ENCODE measurements at places on chromosomes 2 and 18.

- DNase-seq, result peak; percentile 46
Observed at GRCh38 chr2:96091711-96092572, 24.4 kb downstream of the ADRA2B start.

DNA sequence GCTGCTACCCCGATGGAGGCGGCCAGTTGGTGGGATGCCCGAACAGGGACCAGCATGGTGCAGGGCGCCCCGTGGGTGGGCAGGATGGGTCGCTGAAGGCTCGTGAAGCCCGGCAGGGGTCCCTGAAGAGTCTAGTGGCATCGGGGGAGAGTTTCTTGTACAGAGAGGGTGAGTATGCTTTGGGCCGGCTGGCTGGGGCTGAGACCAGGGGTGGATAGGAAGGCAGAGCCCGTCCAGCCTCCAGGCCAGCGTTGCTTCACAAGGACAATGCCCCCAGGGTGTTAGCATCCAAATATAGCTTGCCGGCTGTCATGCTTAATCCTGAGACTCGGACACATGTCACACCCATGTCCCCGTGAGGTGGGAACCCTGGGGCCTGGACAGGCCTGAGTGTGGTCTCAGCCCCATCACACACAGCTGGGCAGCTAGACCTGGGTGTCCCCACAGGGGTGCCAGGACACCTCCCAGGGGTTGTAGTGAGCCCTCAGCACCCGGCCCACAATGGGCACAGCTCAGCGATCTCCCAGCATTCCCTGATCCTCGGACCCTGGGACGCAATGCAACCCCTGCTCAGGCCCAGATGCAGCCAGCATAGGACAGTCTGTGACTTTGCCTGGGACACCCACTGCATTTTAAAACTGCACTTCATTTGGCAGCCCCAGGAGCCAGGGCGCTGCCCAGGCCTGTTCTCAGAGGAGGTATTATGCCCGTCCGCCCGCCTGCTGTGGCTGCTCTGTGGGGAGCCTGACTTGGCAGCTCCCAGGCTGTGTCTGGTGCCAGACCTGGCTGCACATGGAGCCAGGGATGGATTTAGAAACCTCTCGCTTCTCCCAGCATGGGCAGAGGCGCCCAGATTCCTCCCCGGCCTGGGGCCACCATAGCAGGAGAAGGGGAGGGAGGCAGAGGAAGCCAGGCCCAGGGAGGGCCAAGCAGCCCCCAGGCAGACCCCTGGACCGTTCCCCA is 36.4 kb downstream of the RAMP1 start:
- no peak for DNase-seq

DNA sequence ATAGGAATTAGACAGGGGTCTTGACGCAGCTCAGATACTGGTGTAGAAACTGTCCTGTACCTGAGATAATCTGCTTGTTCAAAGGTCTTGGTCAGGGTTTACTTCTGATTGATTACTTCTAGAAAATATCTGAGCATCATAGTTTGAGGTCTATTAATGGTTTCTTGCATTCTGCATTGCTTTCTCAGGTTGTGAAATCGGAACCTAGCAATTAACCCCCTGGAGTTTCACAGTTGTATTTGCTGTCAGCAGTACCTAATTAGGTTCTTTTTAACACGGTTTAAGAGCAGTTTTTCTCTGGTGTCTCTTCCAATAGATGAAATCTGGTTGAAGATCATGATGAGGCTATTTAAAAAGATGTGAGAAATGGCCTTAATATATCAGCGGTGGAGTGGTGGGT is 428.6 kb upstream of the SYT4 start:
- DNase-seq, result no peak

- peak; percentile 26 for DNase-seq
Observed at GRCh38 chr18:14939141-14939540, 191.2 kb downstream of the ANKRD30B start.

DNA sequence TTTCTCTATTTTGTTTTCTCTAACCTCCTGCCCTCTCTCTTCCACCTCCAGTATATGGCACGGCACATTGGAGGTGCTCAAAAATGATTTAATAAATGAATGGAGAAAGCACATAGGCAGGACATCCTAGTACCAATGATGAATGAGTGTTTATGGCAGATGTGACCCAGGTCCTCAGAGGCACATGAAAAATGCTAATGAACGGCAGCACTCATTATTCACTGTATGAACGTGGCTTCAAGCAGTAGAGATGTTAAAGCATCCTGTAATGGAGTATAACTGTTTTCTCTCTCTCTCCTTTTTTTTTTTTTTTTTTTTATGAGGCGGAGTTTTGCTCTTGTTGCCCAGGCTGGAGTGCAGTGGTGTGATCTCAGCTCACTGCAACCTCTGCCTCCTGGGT is 72.4 kb downstream of the MBP start:
- DNase-seq, result no peak

DNA sequence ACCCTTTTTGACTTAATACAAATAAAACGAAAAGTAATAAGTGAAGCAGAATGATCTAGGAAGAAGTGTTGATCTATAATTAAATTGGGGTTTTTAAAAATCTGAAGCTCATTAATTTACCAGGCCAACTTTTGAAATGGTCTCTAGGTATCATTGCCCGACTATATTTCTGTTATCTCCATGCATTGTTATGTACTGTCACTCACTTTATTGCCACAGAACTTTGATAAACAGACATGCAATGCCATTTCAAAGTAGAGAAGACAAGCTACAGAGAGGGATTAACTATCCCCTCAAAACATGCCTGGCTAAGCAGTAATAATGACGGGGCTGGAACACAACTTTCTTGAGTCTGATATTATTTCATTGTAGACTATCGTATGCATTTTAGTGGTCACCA is 147.6 kb upstream of the ITGA4 start:
- no peak for DNase-seq

DNA sequence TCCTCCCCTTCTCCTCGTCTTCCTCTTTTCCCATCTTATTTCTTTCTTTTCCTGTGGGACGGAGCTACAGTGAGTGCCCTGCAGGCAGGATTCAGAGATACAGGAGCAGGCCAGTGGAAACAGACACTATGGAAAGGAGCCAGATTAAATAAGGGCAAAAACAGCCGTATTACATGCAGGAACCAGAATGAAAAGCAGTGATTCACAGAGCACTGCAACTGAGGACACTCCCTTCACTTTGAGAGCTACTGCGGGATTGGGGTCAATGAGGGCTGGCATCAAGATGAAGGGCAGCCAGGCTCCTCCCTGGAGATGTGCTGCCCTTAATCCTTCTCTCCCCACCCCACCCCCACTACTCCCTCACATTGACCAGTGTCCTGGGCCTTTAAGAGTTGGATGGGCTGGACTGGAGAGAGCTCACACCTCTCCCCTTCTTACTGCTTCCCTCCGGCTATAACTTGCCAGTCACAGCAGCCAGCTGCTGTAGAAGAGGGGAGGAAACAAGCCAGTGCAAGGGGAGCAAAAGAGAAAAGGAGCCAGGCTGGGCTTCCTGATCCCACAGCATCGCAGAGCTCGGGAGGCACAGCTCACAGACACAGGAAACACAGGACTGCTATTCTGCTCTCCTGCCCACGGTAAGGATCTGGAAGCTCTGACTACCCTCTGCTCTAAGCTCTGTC is at the start of gene PLCD4:
PLCD4 (plus strand) TSS at position 464 of the 680 bp plus-strand sequence. CDS start 7,841 bp downstream, outside the sequence.
- DNase-seq, result no peak

DNA sequence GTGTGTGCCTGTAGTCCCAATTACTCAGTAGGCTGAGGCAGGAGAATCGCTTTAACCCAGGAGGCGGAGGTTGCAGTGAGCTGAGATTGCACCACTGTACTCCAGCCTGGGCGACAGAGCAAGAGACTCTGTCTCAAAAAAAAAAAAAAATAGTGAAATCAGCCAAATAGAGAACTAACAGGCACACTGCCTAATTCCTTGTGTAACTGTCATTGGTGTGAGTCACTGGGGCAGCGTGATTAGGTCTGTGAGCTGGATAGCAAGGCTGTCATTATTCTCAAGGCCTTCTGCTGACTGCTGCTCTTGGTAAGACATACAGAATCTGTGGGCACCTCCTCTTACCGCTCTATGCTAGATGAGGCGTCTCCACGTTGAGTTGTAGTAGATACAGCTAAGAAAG is 270.3 kb downstream of the NEDD4L start:
- no peak for DNase-seq

- no peak for DNase-seq
Observed at GRCh38 chr2:62297624-62298010, 101.7 kb downstream of the B3GNT2 start.

DNA sequence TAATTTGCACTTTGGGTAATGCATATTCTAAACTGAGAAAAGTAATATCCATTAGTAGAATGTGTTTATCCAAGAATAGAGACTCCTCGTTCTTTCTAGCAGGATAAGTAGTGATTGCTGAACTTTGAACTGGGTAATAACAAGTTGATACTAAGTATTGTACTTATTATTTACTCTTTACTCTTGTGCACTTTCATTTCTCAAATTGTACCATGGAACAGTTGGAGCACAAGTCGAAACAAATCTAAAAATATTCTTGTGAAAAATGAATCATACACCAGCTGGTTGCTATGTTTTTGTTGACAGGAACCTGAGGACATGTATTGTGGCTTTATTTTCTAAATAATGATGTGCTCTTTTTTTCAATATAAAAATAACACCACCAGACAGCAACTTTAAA is 111.9 kb downstream of the RGPD3 start:
- DNase-seq, result no peak

- DNase-seq, result no peak
Observed at GRCh38 chr2:37843556-37843955, 81.5 kb upstream of the RMDN2 start.

GRCh38 chr2:95031726-95032116 is 6.2 kb downstream of the MAL start:
- no peak for DNase-seq

- no peak for DNase-seq
Observed at GRCh38 chr18:76379226-76380126, 115.6 kb downstream of the ZNF516 start.

GRCh38 chr2:30453498-30453897 is 6.5 kb downstream of the LCLAT1 start:
- DNase-seq, result no peak

GRCh38 chr2:30326497-30326896 is 95.2 kb downstream of the LBH start:
- DNase-seq, result no peak

DNA sequence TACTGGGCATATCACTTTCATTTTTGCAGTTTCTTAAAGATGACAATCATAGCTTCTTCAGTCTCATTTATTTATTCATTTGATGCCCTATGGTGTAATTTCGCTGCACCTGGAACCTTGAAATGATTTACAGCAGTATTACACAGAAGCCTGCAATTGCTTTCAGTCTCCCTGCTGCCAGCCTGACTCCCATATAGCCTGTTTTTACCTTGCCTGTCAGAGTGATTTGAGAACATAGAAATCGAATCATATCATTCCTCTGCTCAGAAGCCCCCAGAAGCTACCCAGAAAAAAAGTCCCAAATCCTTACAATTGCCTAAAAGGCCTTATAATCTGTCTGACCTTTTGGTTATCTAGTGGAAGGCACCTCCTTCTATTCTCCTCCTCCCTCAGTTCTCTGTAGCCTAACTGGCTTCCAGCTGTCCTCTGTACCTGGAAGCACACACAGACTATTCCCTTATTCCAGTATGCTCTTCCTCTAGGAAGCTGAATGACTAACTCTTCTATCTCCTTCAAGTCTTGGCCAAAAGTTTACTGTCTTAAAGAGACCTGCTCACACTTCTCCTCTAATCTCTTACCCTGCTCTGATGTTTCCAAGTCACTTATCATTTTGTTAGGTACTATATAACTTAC is 12.6 kb downstream of the SCN3A start:
- no peak for DNase-seq

- DNase-seq, result peak; percentile 33
Observed at GRCh38 chr2:126891681-126892500, 6.8 kb upstream of the TEX51 start.

- DNase-seq, result no peak
Observed at GRCh38 chr2:145558617-145559350, 1038.9 kb upstream of the ZEB2 start.

GRCh38 chr18:61474341-61474740 is 141.1 kb downstream of the CDH20 start:
- no peak for DNase-seq

DNA sequence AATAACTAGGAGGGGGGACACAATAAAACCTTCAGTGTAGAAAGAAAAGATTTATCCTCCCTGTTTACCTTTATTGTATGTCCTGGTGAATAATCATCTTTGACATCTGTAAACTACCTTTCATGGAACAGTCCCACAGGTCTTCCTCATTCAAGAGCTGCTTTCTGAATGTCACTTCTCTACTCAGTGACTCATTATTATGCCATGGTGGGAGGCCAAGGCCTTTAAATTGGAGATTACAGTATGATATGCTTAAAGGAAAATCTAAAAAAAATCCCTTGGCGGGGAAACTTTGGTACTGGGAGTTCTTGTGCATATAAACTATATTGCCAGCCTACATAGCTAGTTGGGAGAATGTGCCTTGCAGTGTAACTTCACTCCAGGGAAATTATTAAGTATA is 713.0 kb downstream of the TDRD15 start:
- no peak for DNase-seq

GRCh38 chr2:64276417-64277095 is 132.3 kb upstream of the PELI1 start:
- DNase-seq, result no peak

- no peak for DNase-seq
Observed at GRCh38 chr2:21774691-21775368, 651.1 kb downstream of the TDRD15 start.

- no peak for DNase-seq
Observed at GRCh38 chr2:121776361-121776760, 20.9 kb downstream of the TSN start.

DNA sequence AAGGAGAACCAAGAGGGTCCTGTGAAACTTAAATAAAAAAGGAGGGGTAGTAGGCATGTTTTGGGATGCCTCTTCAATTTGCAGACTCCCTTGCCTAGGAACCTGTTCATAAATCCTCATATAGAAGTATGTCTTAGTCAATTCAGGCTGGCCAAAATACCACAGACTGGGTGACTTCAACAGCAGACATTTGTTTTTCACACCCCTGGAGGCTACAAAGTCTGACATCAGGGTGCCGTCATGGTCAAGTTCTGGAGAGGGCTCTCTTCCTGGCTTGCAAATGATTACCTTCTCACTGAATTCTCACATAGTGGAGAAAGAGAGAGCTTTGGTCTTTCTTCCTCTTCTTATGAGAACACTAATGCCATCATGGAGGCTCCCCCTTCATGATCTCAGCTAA is 4.1 kb upstream of the TCF4 start:
- DNase-seq, result no peak

GRCh38 chr2:77519164-77519887 is 2.9 kb downstream of the LRRTM4 start:
- DNase-seq, result no peak

DNA sequence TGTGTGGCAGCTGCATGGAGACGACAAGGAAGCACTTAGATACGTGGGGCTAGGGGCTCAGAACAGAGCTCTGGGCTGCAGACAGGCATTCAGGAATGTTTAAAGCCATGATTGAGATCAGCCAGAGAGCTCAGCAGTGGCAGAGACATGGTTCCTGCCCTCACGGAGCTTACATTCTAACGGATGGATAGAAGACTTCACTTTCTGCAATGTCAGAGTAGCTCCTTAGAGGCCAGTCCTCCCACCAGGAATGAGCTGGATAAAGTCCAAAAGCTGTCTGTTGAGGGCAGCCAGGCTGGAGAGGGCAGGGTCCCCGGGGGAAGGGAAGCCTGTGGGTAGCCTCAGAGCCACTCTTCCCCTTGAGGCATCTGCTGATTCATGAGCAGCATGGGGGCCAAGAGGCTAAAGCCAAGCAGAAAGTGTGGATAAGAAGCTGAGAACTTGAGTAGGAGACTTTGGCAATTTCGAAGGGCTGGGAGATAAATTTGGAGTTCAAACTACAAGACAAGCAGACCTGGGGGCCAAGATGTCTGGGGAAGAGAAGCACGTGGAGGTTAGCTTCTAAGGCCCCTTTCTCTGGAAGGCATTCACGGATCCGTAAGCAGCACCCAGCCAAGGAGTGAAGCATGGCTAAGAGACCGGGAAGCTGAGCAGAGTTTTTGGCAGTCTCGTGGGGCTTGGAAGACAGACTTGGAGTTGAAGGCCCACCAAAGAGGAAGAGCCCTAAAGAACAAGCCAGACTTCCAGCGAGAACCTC is 9.7 kb upstream of the CIB4 start:
- DNase-seq, result no peak

Data from activated CD8-positive, alpha-beta memory T cell treated with anti-CD3 and anti-CD28 coated beads for 24 hours (primary cell).